ENCODE measurements at places on chromosomes 3 and 15.

GRCh38 chr3:98589331-98590036, 3.9 kb downstream of the CPOX start:
- DNase-seq, result no peak

GRCh38 chr3:124657138-124657537, 73.1 kb upstream of the UMPS start:
- DNase-seq, result no peak

DNA sequence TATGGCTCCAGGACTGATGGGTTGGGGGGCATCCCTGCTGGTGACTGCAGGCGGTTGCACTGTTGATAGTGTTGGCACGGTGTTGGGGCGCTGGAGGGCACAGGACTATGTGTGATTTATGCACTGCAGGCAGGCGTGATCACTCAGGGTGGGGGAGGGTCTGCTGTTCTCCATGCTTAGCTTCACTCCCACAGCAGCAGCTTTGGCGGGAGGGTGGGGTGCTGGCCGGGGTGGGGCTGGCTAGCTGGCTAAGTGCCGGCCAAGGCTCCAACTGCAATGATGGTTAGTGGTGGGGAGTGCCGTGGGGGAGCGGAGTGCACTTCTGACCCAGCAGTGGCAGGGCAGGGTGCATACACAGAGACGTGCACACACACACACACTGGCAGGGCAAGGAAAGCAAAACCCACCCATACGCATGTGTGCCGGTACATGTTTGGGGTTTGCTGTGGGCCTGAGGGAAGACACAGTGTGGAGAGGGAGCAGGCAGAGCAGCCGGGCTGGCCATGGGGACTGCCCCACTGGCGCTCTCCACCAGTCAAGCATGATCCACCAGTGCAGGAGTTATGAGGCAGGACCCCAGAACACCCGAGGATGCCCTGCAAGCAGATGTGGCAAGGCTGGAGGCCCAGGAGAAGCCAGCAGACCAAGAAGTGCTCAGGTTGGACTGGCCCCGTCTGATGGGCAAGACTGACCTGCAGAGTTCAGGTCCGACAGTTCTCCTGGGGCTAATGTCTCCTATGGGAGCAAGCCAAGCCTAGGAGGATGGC, 16.5 kb upstream of the FGF7 start:
- no peak for DNase-seq

DNA sequence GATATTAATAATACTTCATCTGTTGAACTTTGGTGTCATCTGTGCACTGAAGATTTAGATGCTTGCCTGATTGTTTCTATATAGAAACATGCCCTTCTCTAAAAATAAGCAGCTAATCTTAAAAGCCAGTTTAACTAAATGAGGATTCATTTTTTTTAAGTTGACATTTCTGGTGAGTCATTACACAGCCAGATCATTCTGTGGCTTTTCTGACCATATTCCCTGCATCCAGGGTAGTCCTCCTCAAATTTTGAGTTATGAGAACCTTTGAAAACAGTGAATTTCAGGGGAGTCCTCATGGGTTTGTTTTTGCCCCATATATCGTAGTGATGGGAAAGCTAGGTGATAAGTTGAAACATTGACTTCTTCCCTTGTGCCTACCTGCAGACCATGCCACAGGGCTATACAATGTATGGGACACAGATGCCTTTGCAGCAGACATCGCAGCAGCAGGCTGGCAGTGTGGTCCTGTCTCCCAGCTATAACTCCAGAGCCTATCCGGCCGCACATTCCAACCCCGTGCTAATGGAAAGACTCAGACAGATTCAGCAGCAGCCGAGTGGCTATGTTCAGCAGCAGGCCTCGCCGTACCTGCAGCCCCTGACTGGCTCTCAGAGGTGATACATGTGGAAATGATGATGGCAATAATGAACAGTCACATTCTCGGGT, 26.5 kb upstream of the P2RY12 start:
- DNase-seq, result no peak

DNA sequence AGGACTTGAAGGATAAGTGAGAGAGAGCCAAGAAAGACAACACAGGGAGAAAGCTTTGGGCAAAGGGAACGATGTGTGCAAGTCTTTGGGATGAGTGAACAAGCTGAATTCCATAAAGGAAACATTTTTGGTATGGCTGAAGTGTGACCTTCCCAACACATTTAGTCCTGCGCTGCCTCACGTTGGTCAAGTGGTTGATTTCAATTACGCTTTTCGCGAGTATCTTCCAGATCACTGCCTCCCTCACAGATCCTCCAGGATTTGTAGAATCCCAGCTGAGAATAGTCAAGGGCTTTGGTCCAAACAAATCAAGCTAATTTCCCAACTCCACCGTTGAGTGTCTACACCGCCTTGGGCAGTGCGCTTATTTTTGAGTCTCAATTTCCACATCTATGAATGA, 338.4 kb upstream of the ADAMTS9 start:
- DNase-seq, result no peak

DNA sequence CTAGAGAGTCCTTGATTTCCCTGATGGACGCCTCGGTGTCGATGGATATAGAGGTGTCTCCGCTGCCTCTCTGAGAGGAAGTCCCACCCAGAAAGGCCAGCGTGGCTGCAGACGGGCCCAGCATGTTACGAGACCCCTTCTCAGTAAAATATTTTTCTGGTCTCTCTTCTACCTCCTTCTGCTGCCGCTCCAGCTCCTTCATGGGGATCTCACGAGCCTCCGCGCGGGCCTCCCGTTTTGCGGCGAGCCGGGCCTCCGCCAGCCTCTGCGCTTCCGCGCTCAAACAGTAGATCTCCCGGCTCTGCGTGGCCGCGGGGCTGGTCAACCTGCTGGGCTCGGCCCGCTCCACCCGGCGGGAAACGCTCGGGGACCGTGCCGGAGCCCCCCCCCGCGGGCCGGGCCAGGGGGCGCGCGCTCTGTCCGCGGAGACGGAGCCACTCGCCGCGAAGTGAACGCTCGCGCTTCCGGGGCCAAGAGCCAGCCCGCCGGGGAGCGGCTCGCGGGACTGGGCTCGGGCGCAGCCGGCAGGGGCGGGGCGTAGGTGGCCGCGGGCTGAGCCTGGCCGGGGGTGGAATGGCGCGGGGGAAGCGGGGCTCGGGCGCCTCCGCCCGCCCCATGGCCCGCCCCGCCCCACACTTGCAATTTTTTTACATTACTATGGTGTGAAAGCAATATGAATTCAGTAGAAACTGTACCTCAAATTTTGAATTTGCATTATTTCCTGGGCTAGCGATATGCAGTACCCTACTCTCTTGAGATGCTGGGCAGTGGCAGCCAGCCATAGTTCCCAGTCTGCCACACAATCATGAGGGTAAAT, 10.2 kb upstream of the KCNMB3 start:
- DNase-seq, result peak; percentile 25

DNA sequence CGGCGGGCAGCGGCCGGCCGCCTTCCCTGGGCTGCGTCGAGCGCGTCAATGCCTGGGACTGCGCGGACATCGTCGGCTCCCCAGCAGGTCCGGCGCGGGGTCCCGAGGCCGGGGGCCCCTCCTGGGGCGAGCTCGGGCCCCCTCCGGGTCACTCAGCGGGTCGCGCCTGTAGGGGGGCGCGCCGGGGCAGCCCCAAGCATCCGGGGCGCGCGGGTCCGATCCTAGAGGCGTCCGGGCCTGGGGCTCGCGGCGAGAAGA, 725 bp downstream of the TLE3 start:
- DNase-seq, result no peak

DNA sequence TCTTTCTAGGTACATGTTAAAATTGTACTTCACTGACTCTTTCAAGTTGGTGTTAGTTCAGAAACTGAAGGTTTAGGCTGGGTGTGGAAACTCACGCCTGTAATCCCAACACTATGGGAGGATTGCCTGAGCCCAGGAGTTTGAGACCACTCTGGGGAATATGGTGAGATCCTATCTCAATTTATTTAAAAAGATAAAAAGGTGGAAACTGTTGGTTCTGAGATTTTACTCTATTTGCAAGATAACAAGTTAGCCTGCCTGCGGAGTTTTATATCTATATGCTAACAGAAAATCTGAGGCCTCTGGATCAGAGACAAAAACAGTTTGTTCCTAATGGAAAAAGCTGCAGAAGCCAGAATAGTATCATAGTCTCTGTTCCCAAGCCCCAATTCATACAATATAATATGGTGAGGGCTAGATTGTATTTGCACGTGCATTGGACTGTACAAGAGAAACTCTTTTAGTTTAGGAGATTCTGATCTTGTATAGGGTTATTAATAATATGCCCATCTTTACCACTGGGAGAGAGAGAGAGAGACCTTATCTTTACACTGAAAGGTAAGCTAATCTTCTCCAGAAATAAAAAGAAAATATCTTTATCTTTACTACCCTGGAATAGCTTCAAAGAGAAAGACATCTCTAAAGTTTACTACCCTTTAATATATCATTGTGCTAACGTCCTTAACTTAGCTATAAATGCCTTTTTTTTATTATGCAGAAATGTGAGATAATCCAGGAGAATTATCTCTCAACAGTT, 1267.6 kb downstream of the OTOL1 start:
- no peak for DNase-seq

DNA sequence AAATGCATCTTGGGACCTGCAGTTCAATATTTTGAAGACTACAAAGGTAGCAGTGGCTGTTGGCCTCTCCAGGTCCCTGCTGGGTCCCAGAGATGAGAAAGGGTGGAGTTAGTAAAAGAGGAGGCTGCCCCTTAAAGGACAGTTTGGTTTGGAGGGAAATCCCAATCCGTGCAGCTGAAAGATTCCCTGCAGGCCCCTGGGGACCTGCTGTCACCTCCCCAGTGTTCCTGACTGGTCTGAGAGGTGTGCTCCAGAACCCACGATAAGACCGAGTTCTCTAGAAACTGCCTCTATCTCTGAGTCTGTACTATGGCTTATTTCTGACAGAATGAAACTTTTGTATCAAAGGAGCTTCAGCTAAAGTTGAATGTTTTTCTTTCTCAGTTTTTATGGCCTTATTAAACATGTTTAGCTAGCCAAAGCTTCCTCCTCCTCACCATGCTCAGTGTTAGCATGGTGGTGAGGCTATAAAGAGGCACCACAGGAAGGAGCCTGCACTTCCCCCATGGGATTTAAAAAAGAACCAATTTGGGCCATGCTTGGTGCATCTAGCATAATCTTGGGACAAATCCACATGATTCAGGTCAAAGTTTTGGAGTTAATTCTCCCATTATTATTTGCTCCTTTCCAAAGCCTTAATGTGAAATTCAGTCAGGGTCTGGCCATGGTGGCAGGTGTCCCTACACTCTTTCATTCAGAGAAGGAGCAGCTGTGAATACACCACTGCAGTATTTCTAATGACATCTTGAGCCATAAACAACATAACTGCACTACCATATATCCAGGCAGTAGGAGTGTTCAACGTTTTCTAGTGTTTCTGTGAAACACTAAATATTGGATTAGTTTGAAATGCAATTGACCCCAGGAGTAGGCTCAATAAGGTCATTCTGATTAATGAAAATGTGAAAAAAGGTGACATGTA, 74.4 kb downstream of the ATP1B3 start:
- DNase-seq, result no peak

GRCh38 chr15:62935300-62936081, 107.1 kb upstream of the TPM1 start:
- DNase-seq, result no peak

- no peak for DNase-seq
These were observed 91.0 kb downstream of the EPHB1 start for GRCh38 chr3:134885877-134886621.

- DNase-seq, result no peak
These were observed 29.3 kb upstream of the POLR2M start for GRCh38 chr15:57677204-57677603.

GRCh38 chr3:131553495-131554247, 50.9 kb upstream of the MRPL3 start:
- no peak for DNase-seq

DNA sequence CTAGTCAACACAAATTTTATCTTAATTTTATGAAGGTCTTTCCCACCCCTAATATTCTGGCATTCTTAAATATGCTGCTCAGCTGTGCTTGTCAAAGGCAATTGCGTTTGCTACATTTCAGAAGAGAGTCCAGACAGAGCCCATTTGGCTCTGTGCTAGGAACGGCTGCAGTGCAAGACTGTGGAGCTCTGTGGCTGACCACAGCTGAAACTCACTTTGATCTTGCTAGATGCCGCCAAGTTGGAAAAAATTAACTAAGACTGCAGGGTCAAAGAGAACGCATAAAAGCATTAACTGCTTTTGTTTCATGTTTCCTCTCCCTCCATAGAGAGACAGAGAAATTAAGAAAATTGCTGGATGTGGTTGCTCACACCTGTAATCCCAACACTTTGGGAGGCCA, 7.6 kb upstream of the PPP1R2 start:
- DNase-seq, result no peak

GRCh38 chr3:128395500-128396162, 71.1 kb downstream of the DNAJB8 start:
- no peak for DNase-seq

- DNase-seq, result no peak
These were observed 96.8 kb downstream of the IGF1R start for GRCh38 chr15:98745179-98745578.

- no peak for DNase-seq
These were observed 226.4 kb downstream of the SI start for GRCh38 chr3:164851905-164852304.

GRCh38 chr3:4841225-4841624, 138.0 kb upstream of the BHLHE40 start:
- no peak for DNase-seq

GRCh38 chr15:98715890-98716443, 67.6 kb downstream of the IGF1R start:
- no peak for DNase-seq

DNA sequence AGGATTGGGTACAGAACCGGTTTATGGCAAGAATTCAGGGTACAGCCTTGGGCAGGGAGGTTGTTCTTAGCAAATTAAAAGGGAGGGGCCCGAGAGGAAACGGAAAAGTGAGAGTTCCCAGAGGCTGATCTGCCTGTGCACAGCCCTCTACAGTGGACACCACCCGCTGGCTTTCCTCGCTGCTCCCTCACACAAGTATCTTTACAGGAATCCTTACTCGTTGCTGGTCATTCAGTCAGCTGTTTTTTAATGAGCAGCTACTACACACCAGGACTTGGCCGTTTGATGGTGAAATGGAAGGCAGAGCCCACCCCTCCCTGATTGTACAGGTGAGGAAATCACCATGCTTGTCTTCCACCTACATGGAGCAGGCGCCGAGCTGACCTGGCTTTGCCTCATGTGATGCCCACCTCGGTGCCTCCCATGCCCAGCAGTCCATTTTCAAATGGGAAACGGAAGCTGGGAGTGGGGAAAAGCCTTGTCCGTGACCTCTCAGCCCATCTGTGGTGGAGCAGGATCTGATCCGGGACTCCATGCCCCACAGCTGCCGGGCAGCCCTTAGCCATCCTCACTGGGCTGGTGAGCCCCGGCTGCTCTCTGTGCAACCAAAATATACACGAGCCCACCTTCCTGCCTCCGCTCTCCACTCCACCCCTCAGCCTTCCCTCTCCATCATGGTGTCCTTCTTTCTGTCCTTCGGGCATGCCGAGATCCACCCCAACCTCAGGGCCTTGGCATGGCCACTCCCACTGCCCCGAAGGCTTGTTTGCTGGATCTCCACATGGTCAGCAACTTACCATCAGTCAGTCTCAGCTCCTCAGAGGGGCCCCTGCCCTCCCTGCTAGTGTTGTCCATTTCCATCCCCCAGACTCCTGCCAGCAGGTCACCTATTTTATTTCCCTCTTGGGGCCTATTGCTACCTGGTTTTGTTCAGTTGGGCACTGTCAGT, 33.3 kb upstream of the FGD5 start:
- no peak for DNase-seq

- DNase-seq, result no peak
These were observed 42.5 kb downstream of the PLXNA1 start for GRCh38 chr3:127025456-127025855.

GRCh38 chr15:78059110-78059839, 18.2 kb downstream of the TBC1D2B start:
- no peak for DNase-seq

Data from stimulated activated CD4-positive, alpha-beta T cell treated with anti-CD3 and anti-CD28 coated beads, Interleukin-1b, Interleukin-23, amount 100 ng/mL, for 24 hours (primary cell).